ENCODE measurements at places on chromosomes 6 and 20.
A peak's percentile ranks its signal among the peaks of the same experiment; 100 is the strongest.

GRCh38 chr6:44250067-44250717 lies 3.3 kb downstream of the HSP90AB1 start:
- H3K4me3 ChIP-seq, result no peak overlapping the region
- H3K27me3 ChIP-seq, result no peaks in the 10 kb centered on the region
- no peak for DNase-seq

DNA sequence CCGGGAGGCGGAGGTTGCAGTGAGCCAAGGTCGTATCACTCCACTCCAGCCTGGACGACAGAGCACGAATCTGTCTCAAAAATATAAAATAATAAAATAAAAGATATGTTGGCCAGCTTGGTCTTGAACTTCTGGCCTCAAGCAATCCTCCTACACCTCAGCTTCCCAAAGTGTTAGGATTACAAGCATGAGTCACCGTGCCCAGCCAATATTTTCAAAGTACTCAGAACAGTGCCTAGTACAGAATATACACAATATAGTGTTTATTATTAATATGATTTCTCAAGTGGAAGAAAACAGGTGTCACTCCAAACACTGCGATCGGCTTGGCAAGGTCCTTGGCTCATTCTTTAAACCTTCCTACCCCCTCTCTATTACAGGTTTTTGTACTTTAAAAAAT lies 3.1 kb downstream of the FAM210B start:
- peak overlapping the region; percentile 89 for H3K27ac ChIP-seq
- H3K4me1 ChIP-seq, result peaks cover 9% of the 10 kb centered on the region
- no peak for DNase-seq
- H3K27me3 ChIP-seq, result no peaks in the 10 kb centered on the region

DNA sequence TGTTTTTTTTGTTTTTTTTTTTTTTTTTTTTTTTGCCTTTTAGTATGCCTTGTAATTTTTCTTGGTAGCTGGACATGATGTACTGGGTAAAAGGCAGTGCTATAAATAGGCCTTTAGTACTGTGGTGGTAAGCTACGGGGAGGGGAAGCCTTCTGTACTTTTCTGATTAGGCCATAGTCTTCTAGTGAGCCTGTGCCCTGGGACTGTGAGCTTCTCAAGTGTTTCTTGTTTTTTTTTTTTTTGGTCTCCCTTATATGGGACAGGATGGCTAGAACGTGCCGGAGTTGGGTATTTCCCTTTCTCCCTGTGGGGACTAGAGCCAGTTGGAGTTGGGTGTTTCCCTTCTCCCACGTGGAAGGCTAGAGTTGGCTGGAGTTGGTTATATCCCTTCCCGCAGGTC lies 59.4 kb upstream of the PRELID3B start:
- no peaks in the 10 kb centered on the region for H3K4me1 ChIP-seq
- H3K4me3 ChIP-seq, result no peak overlapping the region
- no peak overlapping the region for H3K27ac ChIP-seq
- no peaks in the 10 kb centered on the region for H3K27me3 ChIP-seq
- no peaks in the 10 kb centered on the region for H3K36me3 ChIP-seq

DNA sequence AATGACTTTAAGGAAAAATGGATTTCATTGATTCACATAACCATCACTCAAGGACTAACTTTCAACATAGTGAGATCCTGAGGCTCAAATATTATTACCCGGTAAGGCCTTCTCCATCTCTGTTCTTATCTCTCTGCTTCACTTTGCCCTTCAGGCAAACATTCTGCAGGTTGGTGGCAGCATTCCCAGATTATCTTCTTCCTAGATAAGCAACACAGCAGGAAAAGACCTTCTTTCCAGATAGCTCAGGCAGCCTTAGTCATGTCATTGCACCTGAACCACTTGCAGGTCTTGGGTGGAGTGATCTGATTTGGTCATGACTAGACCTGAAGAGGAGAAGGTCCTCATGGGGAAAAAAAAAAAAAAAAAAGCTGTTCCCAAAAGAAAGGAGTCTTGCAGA lies 5.3 kb upstream of the HIVEP2 start:
- H3K4me3 ChIP-seq, result no peak overlapping the region
- no peak overlapping the region for H3K27ac ChIP-seq
- no peaks in the 10 kb centered on the region for H3K36me3 ChIP-seq
- no peaks in the 10 kb centered on the region for H3K4me1 ChIP-seq
- no peak for DNase-seq

DNA sequence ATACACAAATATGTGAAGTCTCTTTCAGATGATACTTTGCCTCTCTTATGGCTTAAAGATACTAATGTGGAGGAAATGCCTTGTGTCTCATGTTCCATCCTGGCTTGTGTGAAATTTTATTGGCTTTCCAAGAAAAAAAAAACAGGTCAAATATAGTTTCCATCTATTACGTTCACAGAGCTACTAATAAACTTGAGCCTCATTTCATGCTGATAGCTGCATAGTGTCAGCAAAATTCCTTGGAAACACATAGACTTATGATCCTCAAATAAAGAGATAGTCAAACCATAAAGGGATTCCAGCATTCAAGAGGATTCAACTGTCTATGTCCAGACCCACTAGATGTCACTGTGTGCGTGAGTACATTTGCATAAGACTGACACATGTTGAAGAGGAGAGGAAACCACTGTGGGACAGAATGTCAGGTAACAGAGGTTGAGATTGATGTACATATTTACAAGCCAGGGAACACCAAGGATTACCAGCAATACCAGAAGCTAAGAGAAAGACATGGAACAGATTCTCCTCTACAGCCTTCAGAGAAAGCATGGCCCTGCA lies 266.6 kb downstream of the COL12A1 start:
- no peaks in the 10 kb centered on the region for H3K27me3 ChIP-seq
- H3K4me1 ChIP-seq, result no peaks in the 10 kb centered on the region
- no peaks in the 10 kb centered on the region for H3K36me3 ChIP-seq
- H3K4me3 ChIP-seq, result no peak overlapping the region
- H3K27ac ChIP-seq, result no peak overlapping the region
- no peak for DNase-seq

DNA sequence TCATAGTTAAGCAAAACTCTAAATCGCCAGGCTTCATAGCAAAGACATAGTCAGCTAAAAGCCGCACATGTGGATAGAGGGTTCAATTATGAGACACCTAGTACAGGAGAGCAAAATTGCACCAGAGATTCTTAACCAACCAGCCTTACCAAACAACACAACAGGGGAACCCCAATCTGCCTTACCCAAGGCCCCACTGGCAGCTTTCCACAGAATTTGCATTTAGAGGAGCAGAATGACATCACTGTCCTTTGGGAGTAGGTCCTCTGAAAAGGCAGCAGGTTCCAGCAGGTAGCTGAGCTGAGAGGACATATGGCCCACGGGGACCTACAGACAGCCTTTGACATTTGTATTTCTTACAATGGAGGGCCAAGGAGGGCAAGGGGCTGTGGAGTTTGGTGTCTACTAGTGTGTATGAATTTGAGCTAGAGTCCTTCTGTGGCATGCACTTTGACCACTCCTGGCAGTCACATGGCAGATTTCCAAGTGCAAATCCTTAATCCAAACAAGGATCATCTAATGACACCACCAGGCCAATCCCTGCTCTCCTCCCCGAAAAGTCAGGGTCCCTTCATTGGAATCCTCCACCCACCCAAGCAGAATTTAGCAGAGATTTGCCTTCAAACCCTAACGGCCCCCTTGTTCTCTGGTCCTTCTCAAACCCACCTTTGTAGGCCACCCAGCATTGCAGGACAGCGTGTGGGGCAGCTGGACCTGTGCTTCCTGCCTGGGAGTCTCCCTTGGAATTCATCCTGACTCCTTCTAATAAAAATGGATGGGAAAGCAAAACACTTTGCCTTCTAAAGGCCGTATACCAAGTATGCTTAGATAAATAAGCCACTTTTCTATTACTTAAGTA lies 171.2 kb upstream of the SUPT3H start:
- no peaks in the 10 kb centered on the region for H3K4me1 ChIP-seq
- no peaks in the 10 kb centered on the region for H3K27me3 ChIP-seq
- H3K36me3 ChIP-seq, result no peaks in the 10 kb centered on the region
- H3K4me3 ChIP-seq, result no peak overlapping the region

DNA sequence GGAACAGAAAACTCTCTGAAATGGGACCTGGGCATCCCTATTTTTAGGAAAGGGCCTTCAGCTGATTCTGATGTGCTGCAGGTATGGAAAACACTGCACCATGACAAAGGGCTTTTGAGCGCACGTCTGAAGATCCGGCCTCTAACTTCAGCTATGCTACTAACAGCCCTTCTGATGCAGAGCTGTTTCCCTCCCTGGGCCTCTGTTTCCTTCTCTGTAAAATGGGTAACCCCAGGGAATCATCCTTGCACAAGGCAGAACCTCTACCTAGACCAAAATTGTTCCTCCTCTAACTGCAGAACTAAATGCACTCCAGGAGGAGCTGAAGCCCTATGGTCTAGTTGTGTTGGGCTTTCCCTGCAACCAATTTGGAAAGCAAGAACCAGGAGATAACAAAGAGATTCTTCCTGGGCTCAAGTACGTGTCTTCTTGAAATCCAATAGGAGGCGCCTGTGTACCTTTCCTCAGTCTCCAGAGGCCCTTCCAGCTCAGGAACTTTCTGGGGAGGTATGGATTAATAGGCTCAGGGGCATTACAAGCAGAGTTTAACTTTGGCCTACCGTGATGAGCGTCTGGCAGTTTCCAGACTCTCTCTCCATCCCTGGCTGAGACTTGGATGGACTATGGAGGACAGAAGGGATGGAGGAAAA lies 5.9 kb downstream of the GPX5 start:
- H3K36me3 ChIP-seq, result no peaks in the 10 kb centered on the region
- no peaks in the 10 kb centered on the region for H3K4me1 ChIP-seq
- peaks cover 39% of the 10 kb centered on the region for H3K27me3 ChIP-seq
- no peak overlapping the region for H3K4me3 ChIP-seq

DNA sequence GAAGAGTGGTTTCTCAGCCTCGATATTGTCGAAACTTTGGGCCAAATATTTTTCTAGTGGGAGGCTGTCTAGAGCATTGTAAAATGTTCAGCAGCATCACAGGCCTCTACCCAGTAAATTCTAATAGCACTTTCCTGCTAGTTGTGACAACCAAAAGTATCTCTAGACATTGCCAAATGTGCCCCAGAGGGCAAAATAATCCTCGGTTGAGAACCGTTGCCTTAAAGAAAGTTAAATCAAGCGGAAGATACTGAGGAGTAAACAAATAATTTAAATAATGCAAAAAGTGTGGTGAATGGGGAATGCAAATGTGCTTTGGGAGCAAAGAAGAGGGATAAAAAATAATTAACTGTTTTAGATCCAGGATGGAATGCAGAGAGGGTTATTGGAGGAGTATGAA lies 106.4 kb upstream of the ASCC3 start:
- no peaks in the 10 kb centered on the region for H3K4me1 ChIP-seq
- H3K4me3 ChIP-seq, result no peak overlapping the region
- H3K27ac ChIP-seq, result no peak overlapping the region
- no peaks in the 10 kb centered on the region for H3K36me3 ChIP-seq

GRCh38 chr20:42735539-42735938 lies 454.2 kb downstream of the PTPRT start:
- no peak for DNase-seq
- peak overlapping the region; percentile 82 for H3K27ac ChIP-seq
- no peak overlapping the region for H3K4me3 ChIP-seq
- no peaks in the 10 kb centered on the region for H3K4me1 ChIP-seq

DNA sequence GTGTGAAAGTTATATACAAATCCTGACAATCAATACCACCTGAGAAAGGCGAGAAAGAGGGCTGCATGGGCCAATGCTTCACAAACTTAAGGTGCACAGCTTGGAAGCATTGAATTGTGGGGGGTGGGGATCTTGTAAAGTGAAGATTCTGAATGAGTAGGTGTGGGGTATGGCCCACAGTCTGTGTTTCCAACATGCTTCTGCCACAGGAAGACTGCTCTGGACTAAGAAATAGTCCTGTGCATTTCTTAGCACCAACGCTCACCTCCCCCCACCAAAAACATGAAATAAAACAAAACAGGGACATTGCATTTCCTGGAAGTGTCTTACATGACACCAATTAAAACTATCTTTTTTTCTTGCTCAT lies 21.9 kb upstream of the TRAM2 start:
- no peaks in the 10 kb centered on the region for H3K36me3 ChIP-seq
- H3K4me1 ChIP-seq, result no peaks in the 10 kb centered on the region

- no peaks in the 10 kb centered on the region for H3K4me1 ChIP-seq
- no peak overlapping the region for H3K4me3 ChIP-seq
- DNase-seq, result no peak
- no peaks in the 10 kb centered on the region for H3K36me3 ChIP-seq
- H3K27me3 ChIP-seq, result no peaks in the 10 kb centered on the region
- no peak overlapping the region for H3K27ac ChIP-seq
These were observed 124.3 kb downstream of the GRM1 start for GRCh38 chr6:146153040-146153758.

DNA sequence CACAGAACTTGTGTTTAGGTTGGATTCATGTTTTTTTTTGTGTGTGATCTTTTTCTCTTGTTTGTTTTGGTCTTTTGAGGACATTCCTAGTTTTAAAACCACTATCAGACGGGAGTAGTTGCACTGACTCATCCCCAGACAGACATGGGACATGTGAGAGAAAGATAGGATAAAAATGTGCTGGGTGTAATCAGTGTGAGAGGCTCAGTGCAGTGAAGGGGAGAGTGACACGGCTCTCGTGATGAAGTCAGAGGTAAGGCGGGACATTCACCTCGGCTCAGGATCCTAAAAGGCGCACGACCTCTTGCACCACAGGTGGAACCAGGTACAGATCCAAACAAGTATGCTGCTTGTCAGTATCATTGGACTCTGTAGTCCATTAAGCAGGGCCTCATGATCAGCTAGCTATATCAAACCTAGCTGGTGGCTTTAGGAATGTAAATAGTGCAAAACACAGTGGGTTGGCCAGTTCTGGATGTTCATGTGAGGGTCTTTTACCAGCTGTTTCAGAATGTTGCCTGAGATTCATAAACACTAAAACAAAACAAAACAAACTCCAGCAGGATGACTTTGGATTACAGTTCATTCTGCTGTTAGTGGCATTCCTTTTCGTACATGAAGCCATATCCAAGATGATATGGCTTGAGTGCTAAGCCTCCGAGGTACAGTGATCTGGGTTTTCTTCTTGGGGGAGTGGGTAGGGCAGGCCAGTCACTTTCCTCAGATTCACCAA lies 18.0 kb downstream of the FOXO3 start:
- H3K4me1 ChIP-seq, result no peaks in the 10 kb centered on the region
- no peak overlapping the region for H3K4me3 ChIP-seq
- H3K27ac ChIP-seq, result peak overlapping the region; percentile 58
- H3K27me3 ChIP-seq, result no peaks in the 10 kb centered on the region
- H3K36me3 ChIP-seq, result no peaks in the 10 kb centered on the region

DNA sequence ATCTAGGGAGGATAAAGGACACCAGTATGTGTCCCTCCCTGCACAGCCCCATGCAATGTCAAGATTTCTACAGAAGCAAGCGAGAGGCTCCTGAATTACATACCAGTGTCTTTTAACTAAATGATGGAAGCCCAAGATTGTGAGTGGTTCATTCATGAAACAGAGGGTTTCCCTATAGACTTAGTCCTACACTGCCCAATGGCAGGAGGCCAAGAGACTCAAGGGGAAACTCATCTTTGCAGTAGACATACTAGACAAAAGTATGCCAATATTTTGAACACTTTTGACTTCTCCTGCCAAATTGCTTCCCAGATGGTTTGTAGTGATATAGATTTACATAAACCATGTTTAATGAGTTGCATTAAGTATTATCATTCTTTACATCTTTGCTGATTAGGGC lies 557.2 kb upstream of the JAG1 start:
- H3K27ac ChIP-seq, result no peak overlapping the region
- DNase-seq, result no peak
- H3K4me1 ChIP-seq, result no peaks in the 10 kb centered on the region
- no peaks in the 10 kb centered on the region for H3K36me3 ChIP-seq
- H3K27me3 ChIP-seq, result no peaks in the 10 kb centered on the region

GRCh38 chr6:149130508-149130907 lies 187.0 kb upstream of the TAB2 start:
- H3K4me3 ChIP-seq, result no peak overlapping the region
- no peaks in the 10 kb centered on the region for H3K4me1 ChIP-seq
- no peaks in the 10 kb centered on the region for H3K36me3 ChIP-seq
- peak; percentile 56 for DNase-seq
- peak overlapping the region; percentile 67 for H3K27ac ChIP-seq

Data from breast epithelium (tissue), 4 donors.